ENCODE measurements at places on chromosomes 3 and 15.

DNA sequence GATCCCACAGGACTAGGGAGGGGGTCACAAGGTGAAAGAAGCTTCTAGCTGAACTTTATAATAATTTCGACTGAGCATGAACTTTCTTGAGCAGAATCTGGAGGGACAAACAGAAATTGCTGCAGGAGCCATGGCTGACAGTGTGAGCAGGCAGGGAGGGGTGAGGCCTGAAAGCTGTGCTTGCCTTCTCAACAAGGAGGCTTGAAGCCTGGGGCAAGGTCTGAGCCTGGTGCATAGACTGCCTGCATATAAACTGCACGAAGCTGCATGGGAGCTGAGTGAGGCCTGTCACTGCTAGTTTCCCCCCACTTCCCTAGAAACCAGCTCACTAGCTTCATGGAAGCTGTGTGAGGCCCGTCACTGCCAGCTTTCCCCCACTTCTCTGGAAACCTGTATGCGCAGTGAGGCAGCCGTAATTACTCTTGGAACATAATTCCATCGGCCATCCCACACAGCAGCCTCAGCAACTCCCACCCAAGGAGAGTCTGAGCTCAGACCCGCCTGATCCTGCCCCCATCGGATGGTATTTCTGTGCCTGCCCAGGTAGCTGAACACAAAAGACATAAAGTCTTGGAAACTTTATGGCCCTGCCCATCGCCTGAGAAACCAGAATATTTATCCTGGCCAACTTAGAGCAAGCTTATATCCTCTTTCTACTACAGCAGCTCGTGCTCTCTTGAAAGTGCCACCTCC, 136.5 kb downstream of the PLCH1 start:
- DNase-seq, result no peak

GRCh38 chr3:156675830-156676767, 1.7 kb downstream of the TIPARP start:
- peak; percentile 44 for DNase-seq

- no peak for DNase-seq
Observed at GRCh38 chr15:41965441-41966413, 6.6 kb downstream of the EHD4 start.

DNA sequence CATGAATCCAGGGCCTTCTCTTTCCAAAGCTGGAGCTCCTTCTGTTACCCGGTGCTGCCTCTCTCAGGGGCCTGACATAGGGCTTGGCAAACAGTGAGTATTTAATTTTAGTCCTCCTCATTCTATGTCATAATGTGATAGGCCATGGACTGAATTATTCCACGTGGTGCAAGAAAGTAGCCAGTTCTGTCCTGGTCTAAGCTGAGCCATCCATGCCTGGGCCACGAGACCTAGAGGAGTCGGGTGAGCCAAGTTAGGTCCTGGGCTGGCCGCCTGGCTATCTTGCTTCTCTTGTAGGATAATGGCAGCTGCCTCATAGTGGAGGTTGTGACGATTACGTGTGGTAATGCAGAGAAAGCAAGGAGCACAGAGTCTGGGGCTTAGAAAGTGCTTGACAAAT, 170.6 kb downstream of the FAM43A start:
- DNase-seq, result no peak

GRCh38 chr3:175940243-175940642, 1081.1 kb downstream of the NAALADL2 start:
- DNase-seq, result no peak

GRCh38 chr3:106339551-106339950, 470.7 kb upstream of the CBLB start:
- no peak for DNase-seq

DNA sequence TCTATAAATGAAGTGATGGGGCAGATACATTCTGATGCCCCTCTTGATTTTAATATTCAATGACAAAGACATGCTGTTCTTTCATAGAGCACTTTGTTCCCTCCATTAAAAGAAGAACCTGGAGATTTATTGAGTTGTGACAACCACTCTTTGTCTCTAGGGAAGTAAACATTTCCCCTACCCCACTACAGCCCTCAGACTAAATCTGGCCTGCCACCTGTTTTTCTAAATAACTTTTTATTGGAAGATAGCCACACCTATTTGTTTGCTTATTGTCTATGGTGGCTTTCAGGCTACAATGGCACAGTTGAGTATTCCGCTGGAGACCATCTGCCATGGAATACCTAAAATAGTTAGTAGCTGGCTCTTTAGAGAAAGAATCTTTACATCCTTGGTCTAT, 41.2 kb upstream of the ZNF385D start:
- DNase-seq, result no peak

DNA sequence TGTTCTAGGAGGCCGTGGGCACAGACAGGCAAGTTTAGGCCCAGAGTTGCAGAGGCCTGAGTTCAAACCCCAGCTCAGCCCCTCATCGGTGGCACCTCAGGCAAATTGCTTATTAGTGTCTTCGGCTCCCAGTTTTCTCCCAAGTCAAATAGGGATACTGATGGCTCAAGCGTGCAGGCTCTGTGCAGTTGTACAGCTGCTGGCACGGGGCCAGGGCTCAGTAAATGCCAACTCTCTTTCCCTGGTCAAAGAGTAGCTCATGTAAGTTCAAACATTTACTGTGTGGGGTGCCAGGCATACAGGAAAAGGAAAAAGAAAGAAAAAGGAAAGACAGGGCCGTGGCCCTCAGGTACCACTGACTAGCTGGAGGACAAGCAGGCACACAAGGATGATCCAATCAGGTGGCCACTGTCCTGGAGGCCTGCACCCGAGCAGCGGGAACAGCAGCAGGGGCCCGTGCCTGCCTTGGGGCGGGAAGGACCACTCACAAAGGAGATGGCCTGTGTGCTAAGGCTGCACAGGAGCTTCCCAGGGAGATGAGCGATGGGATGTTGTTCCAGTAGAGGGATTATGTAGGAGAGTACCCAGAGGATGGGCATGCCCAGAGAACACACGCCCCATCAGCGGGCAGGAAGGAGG, 70.8 kb downstream of the TBC1D2B start:
- DNase-seq, result no peak

DNA sequence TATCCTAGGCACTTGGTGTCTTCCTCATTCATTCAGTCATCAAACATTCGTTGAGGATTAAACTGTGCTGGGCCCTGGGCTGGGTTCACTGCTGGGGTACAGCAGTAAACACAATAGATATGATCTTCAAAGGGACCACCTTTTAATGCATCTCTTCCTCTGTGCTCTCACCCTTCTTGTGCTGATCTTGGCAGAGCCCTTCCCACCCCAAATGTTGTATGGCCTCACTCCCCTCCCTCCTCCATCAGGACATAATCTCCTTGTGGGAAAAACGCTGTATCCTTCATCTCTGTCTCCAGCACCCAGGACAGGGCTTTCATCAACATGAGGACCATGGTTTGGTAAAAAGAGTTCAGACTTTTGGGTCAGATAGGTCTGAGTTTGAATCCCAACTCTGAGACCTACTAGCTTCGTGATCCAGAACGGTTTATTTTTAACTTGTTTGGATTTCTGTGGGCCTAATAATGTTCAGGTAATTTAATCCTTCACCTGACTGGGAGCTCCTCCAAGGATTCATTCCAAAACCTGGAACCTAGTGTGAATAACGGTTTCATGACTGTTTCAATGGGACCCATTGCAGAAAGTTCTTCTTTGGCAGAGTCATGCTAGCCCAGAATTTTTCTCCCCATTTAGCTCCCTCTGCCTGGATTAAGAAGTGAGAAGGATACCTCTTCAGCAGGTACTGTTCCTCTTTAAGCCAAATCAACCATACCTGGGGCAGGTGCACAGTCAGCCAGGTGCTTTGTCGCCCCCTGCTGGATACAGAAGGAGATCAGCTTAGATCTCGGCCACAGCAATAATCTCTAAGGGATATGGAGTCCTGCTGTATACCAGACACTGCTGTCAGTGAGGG, 5.2 kb upstream of the WNT7A start:
- no peak for DNase-seq

- no peak for DNase-seq
Observed at GRCh38 chr3:186094271-186094670, 14.6 kb downstream of the ETV5 start.

DNA sequence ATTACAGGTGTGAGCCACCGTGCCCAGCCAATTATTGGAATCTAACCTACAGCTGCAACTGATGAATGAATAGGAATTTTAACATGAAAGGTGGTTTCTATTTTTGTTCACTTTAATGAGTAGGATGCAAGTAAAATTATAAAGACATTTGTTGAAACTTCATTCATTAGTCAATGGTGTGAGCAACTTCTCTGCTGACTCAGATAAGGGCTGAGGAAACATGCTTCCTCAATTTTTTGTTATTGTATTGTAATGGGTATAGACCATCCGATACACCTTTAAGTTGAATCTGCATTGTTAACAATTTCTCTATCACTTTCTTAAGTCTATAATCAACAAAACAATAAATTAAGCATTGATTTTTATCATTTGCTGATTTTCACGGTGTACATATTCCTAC, 127.8 kb downstream of the STAG1 start:
- DNase-seq, result no peak

DNA sequence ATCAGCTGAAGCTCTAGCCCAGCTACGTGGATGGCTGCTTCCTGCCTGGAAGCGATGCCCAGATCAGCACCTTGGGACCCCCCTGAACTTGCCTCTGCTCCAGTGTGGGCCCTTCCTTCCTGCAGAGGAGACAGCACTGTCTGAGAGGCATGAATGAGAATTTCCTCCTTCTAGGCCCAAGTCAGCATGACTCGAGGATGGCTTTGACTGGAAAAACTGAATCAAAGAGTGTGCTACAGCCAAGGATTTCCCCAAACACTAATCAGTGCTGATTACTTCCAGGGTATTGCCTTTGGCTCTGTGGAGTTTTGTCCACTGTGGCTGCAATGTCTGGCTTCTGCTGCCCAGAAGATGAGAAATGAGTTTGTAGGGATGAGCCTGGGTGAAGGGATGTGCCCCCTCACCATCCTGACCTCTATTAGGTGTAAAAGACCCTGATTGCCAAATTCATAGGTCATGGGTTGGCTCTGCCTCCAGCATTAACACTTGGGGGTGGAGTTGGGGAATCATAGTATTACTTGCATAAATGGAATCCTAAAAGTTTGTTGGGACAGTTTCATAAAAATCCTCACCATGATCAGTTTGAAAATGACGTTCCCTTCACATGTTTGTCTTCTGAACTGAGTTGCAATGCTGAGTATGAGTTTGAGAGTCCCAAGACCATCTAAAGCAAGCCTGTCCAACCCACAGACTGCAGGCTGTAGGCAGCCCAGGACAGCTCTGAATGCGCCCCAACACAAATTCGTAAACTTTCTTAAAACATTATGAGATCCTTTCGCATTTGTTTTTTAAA, 36.7 kb downstream of the FLNB start:
- DNase-seq, result no peak

- DNase-seq, result no peak
Observed at GRCh38 chr3:13480340-13481318, 523 bp downstream of the HDAC11 start.

DNA sequence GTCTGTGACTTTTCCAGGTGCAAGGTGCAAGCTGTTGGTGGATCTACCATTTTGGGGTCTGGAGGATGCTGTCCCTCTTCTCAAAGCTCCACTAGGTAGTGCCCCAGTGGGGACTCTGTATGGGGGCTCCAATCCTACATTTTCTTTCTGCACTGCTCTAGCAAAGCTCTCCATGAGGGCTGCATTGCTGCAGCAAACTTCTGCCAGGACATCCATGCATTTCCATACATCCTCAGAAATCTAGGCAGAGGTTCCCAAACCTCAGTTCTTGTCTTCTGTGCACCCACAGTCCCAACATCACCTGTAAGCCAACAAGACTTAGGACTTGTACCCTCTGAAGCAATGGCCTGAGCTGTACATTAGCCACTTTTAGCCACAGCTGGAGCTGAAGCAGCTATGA, 694.5 kb upstream of the BCHE start:
- no peak for DNase-seq

DNA sequence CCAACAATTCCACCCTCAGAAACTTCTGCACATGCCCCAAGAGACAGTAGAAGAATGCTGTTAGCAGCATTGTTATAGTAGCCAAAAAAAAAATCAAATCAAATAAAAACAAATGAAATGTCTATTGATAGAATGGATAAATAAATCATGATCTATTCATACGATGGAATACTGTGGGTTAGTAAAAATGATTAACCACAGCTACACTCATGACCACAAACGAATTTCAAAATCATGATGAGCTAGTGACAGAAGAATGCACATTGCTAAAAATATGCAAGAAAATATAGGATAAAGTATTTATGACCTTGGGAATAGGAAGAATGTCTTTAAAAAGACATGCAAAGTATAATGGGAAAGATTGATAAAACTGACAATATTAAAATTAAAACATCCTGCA, 57.5 kb upstream of the ACAN start:
- no peak for DNase-seq

GRCh38 chr3:37668818-37669610, 192.7 kb upstream of the CTDSPL start:
- no peak for DNase-seq

GRCh38 chr15:81780966-81781365, 264.9 kb downstream of the MEX3B start:
- no peak for DNase-seq

DNA sequence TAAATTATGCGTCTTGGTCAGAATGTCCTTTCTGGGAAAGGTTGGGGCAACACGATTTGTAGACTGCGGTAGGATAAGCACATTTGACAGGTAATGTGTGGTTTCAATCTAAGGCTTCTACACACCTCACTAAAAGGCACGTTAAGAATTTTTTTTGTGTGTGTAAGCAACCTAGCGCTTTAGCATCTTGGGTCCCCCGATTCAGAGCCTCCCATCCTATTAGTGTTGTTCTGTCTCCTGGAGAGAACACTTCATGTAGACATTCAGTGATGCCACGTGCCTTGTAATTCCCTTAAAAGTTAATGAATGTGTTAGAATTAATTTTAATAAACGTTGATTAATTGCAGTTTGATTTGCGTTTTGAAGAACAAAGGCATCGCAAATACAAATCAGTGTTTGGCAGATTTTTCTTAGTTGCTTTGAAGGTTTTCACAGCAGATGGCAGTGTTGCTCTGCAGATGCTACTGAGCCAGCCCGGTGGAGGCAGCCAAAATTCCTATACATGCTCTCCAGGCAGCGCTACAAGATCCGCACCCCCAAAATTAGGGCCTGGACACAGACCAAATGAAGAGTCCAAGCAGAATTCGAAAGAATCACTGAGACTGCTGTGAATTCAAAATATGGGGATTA, 63.5 kb downstream of the OTOL1 start:
- DNase-seq, result peak; percentile 24

GRCh38 chr3:79019137-79019923, 748.5 kb downstream of the ROBO1 start:
- DNase-seq, result peak; percentile 60

GRCh38 chr15:51780636-51781035, 29.2 kb downstream of the TMOD2 start:
- DNase-seq, result no peak
